ENCODE measurements at places on chromosomes 2 and 18. TPM values are rescaled to one million over a fixed set of nuclear protein-coding genes. Genes with fewer than 3 reads are reported as not detected.

The NYAP2 gene
- total RNA-seq, result 1.5 TPM

The MC2R gene
- 0.60 TPM for total RNA-seq

The GKN1 gene
- not detected for total RNA-seq

The CEP192 gene
- total RNA-seq, result 38.8 TPM

The LOXL3 gene
- total RNA-seq, result 6.4 TPM

The POU3F3 gene
- not detected for total RNA-seq

The ANKRD39 gene
- 13.0 TPM for total RNA-seq

The PFN4 gene
- 1.2 TPM for total RNA-seq

The TOGARAM2 gene
- total RNA-seq, result 0.31 TPM

The CHRNG gene
- not detected for total RNA-seq

The DSC1 gene
- not detected for total RNA-seq

The YES1 gene
- 42.0 TPM for total RNA-seq

The TANK gene
- 81.2 TPM for total RNA-seq

The MERTK gene
- total RNA-seq, result 33.5 TPM

The C18orf54 gene
- total RNA-seq, result 3.1 TPM

The LCT gene
- not detected for total RNA-seq

The MTIF2 gene
- 29.9 TPM for total RNA-seq

The NRBP1 gene
- 71.7 TPM for total RNA-seq

The PPP4R1 gene
- total RNA-seq, result 156 TPM

The KRCC1 gene
- 22.4 TPM for total RNA-seq

The KCNK3 gene
- 9.2 TPM for total RNA-seq

The CHRND gene
- not detected for total RNA-seq

The HOXD10 gene
- total RNA-seq, result 4.4 TPM

The DHRS9 gene
- total RNA-seq, result 1.1 TPM

The CDH2 gene
- total RNA-seq, result 0.16 TPM

The OBSL1 gene
- total RNA-seq, result 89.1 TPM

The COLEC12 gene
- 10.2 TPM for total RNA-seq
